ENCODE measurements at places on chromosomes 11 and 22.

GRCh38 chr11:75524665-75525432 is 892 bp downstream of the GDPD5 start:
- no peak for DNase-seq

DNA sequence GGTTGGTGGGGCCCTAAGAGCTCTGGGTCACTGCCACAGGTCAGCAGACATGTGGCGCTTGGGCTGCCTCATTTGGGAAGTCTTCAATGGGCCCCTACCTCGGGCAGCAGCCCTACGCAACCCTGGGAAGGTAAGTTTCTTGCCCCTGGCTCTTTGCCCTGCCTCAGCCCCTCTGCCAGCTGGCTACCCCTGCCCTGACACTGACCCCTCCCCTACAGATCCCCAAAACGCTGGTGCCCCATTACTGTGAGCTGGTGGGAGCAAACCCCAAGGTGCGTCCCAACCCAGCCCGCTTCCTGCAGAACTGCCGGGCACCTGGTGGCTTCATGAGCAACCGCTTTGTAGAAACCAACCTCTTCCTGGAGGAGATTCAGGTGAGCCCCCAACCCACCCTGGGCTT is 1.9 kb downstream of the SCYL1 start:
- no peak for DNase-seq

DNA sequence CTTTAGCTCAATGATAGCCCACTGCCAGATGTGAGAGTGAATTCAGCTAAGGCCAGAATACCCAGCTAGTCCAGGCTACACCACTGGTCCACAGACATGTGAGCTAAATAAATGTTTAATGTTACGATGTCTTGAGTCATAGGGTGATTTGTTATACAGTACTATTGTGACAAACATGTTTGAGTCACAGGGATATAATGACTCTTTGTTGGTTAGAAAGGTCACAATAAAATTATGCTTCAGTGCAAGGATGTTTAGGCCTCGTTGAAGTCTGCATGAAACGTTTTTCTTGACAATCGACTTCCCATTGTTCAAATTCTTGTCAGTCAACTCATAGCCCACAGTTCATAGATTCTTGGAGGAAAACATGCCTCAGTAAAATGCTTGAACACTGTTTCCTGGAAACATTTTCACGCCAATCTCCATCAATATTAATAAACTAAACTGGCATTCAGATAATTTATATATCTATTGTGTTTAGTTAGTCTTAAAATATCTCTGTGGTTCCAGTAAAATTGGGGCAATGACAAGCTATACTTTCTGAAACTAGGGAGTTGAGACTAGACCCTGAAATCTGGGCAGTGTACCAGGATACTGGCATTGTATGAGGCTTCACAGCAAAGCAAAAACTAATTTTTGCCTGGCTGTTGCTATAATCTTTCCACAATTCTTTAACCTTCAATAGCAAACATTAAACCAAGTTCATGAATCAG is 650.8 kb upstream of the KIRREL3 start:
- peak; percentile 85 for DNase-seq

GRCh38 chr11:88421530-88421929 is 84.0 kb upstream of the CTSC start:
- no peak for DNase-seq

GRCh38 chr11:65653229-65654225 is 9.2 kb downstream of the RELA start:
- no peak for DNase-seq

- DNase-seq, result no peak
Measured at GRCh38 chr22:47059076-47059475, 296.6 kb downstream of the TBC1D22A start.

- DNase-seq, result peak; percentile 90
Measured at GRCh38 chr11:35593143-35593542, 25.1 kb upstream of the FJX1 start.

DNA sequence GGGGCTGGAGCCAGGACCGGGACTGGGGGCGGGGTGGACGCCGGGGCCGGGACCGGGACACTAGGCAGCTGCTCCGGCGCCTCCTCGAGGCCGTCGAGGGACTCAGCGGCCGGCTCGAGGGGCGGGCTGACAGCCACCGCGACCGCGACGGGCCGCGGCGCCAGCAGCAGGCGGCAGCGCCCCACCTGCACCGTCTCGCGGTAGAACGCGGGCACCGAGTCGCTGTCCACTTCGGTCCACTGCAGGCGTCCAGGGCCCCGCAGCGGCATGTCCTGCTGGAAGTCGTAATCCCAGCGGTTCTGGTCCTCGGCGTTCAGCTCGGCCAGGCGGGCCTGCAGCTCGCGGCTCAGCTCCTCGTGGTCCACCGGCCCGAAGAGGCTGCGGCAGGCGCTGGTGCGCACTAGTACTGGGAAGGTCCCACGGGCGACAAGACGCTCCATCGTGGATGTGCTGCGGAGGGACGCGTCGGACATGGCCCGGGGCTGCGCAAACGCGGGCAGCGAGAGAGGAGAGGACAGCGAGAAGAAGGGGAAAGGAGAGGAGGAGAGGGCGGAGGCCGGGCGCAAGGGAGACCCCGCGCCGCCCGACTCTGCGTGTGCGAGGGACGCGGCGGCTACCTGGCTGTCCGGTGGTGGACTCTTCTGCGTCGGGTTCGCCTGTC is 428 bp downstream of the CDKN1C start:
- peak; percentile 42 for DNase-seq

GRCh38 chr22:48829908-48830307 is 997.8 kb downstream of the BRD1 start:
- DNase-seq, result no peak

- peak; percentile 46 for DNase-seq
Measured at GRCh38 chr22:23591201-23591791, 11.2 kb upstream of the IGLL1 start.

DNA sequence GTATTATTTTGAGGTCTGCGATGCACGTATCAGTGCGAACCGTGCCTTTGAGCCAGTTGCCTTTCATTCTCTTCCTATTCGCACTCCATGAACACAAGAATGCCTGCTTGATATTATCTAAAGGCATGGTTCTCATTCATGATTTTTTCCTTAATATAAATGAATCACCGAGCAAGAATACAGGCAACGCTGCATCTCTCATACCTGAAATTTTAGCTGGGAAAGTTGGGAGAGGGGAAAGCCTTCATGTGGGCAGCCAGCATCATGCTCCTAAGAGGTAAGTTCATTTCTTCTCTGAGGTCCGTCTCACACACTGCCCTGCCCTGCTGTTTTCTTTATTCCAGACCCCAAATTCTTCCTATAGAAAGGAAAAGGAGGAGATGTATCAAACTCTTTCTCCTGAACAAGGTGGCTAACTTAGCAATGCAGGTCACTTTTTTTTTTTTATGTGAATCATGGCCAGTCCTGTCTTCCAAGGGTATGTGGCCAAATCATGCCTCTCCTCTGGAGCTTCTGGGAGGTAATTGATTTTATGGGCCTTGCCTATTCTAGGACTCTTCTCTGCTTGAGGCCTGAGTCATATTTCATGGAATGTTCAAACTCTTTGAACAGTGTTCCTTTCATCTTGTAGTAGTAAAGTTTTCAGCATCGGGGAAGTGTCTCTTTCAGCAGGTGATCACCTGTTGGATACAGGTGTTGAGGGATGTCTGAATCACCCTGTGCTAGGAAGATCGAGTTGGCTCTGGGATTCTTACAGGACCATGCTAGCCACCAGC is 3.2 kb downstream of the GLB1L2 start:
- DNase-seq, result no peak

DNA sequence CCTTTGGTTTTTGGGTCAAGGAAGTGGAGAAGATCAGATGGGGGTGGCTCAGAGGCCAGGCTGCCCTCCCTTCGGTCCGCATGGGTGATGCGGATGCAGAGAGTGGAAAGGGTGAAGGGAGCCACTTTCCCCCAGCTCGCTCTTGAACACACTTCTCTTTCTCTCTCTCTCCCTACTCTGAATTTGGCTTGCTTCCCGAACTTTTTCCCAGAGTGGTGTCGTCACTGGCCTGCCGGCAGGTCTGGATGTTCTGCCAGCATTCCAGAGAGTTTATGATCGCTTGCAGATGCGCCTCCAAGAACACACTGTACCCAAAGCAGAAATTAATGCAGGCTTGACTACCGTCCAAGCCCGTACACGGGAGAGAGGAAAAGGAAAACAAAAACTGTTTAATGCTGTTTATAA is 103.2 kb downstream of the ZBTB16 start:
- peak; percentile 100 for DNase-seq

- no peak for DNase-seq
Measured at GRCh38 chr22:43530349-43531201, 118.8 kb downstream of the MPPED1 start.

- DNase-seq, result peak; percentile 25
Measured at GRCh38 chr22:49961005-49961600, 531 bp downstream of the PIM3 start.

- peak; percentile 61 for DNase-seq
Measured at GRCh38 chr11:102187416-102188151, 77.3 kb downstream of the YAP1 start.

DNA sequence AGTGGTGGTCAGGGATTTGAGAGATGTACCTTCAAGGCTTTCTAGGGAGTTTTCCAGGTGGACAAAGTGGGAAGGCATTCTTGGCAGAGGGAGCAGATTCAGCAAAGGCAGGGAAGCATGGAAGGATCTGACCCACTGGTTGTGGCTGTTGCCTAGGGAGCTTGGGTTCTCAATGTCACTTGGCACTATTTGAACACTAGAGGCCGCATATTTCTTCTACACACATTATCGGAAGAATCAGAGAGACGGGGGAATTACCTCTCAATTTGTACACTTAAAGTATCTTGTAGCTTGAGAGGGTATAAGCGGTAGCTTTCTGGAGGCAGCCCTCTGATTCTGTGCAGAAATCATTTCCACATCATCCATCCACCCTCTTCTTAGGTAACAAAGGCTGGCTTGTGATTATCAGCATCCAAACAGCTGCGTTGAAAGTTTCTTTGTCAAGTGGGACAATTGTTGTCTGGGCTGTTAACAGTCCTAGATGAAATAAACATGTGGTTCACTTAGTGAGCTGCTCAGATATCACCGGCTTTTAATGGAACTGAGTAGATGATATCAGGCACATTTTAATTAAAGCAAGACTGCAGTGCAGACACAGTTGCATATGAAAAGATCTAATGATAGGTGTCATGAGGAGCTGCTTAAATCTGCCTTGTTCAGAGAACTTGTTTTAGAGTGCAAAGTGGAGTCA is 2.6 kb downstream of the NELL1 start:
- DNase-seq, result peak; percentile 1
